ENCODE measurements at places on chromosomes 5 and 9.

GRCh38 chr9:138112090-138112748 is 234.6 kb downstream of the CACNA1B start:
- no peak for DNase-seq

- DNase-seq = no peak
Measured at GRCh38 chr5:11584017-11584416, 320.2 kb downstream of the CTNND2 start.

- no peak for DNase-seq
Measured at GRCh38 chr5:160831801-160832200, 20.2 kb downstream of the ATP10B start.

- no peak for DNase-seq
Measured at GRCh38 chr9:95684516-95684915, 167.7 kb upstream of the PTCH1 start.

DNA sequence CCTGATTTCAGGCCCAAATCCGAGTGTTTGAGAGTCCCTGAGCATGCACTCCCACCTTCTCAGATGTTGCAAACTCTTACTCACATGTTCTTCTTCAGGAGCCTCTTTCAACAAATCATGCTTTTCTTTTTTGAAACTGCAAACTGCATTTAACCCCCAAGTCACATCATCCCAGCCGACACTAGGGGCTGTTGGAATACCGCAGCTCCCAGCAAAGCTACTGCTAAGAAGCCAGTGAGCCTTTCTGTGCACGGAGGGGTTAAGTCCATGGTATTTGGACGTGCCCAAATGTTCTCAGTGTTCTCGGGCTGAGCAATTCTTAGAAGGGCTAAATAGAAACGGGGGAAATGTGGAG is 282.9 kb downstream of the NFIB start:
- DNase-seq = no peak

- no peak for DNase-seq
Measured at GRCh38 chr5:26572480-26572879, 465.9 kb downstream of the CDH9 start.

DNA sequence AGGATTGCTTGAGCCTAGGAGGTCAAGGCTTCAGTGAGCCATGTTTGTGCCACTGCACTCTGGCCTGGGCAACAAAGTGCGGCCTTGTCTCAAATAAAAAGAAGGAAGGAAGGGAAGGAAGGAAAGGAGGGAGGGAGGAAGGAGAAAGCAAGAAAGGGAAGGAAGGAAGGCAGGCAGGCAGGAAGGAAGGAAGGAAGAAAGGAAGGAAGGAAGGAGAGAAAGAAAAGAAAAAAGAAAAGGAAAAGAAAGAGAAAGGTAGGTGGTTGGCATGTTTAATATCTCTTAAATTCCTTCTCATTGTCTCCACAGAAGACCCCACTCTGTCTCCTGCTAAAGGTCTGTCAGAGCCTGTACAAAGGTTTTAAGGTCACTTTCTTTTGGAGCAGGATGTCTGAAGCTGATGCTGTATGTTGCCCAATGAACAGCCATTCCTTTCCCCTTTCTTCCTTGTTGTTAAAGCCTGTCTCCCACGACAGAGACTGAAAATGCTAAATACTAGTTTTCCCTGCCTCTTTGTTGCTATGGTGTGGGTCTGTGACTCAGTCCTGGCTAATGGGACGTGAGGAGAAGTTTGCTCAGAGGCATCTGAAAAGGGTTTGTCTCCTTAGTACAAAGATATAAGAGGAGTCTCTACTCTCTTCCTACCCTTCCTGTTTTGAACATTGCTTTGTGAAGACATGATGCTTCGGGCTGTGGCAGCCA is 213.3 kb downstream of the PCSK1 start:
- DNase-seq = no peak

- DNase-seq = no peak
Measured at GRCh38 chr9:71741926-71742648, 26.2 kb downstream of the CEMIP2 start.

GRCh38 chr5:103847060-103847459 is 284.5 kb upstream of the NUDT12 start:
- no peak for DNase-seq

- no peak for DNase-seq
Measured at GRCh38 chr5:1659100-1659981, 135.6 kb upstream of the LPCAT1 start.

- DNase-seq = no peak
Measured at GRCh38 chr5:153256-153655, 38.0 kb upstream of the LRRC14B start.

GRCh38 chr5:108655750-108656450 is 91.8 kb upstream of the FER start:
- DNase-seq = no peak

- DNase-seq = no peak
Measured at GRCh38 chr9:125867751-125868415, 120.7 kb downstream of the PBX3 start.

DNA sequence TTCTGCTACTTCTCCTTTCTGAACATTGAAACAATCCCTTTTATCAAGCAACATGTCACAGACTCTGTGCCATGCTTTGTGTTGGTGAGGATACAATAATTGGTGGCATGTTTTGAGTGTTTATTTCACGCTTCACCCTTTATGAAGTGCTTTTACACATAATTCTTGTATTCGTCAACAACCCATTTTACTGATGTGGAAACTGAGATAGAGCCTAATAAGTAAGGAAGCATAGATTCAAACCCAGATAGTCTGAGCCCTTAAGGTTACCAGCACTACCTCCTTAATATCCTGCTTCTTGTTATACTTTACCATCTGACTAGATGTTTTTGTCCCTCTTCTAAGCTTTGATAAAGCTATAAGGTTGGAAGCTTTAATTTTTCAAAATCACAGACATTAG is 49.3 kb upstream of the TTC23L start:
- no peak for DNase-seq

GRCh38 chr5:2739360-2740050 is 12.0 kb downstream of the IRX2 start:
- DNase-seq = no peak

- DNase-seq = no peak
Measured at GRCh38 chr5:17309462-17309861, 92.0 kb downstream of the BASP1 start.

- DNase-seq = no peak
Measured at GRCh38 chr9:128033609-128034008, 33.5 kb downstream of the NAIF1 start.

- DNase-seq = no peak
Measured at GRCh38 chr5:137346281-137346680, 152.8 kb downstream of the SPOCK1 start.

- peak; percentile 89 for DNase-seq
Measured at GRCh38 chr9:129885670-129886106, 50.4 kb downstream of the USP20 start.

DNA sequence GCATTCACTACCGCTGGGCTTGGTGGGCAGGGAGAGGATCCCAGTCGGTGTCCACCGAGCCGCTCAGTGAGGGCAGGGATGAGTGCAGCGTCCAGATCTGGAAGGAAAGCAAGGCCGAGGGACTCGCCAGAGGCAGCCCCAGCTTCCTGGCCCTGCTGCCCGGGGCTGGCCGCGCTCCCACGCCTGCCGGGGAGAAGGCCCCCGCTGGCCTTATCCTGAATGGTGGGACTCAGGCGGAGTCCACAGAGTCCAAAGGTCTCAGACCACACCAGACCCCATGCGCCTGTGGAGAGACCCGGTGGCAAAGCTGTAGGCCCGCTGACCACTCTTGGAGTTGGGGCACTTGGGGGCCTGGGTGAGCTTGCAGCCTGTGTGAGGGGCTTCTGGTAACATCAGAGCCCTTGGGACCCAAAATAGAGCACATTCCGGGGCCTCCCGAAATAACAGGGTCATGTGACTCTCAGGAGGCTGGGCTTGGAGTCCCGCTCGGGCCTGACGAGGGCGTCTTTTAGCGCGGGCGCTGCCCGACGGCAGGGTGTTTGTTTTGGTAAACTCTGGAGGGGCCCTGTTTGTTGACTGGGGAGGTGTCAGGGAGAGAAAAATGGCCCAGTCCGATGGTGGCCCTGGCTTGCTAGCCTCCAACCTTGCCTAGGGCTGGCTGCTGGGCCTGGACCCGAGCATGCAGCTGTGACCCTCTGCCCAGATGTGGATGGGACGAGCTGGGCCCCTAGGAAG is 2.8 kb downstream of the RXRA start:
- DNase-seq = no peak

- no peak for DNase-seq
Measured at GRCh38 chr5:36897616-36898015, 21.0 kb downstream of the NIPBL start.

GRCh38 chr5:96024683-96025475 is 63.2 kb upstream of the ELL2 start:
- DNase-seq = no peak

DNA sequence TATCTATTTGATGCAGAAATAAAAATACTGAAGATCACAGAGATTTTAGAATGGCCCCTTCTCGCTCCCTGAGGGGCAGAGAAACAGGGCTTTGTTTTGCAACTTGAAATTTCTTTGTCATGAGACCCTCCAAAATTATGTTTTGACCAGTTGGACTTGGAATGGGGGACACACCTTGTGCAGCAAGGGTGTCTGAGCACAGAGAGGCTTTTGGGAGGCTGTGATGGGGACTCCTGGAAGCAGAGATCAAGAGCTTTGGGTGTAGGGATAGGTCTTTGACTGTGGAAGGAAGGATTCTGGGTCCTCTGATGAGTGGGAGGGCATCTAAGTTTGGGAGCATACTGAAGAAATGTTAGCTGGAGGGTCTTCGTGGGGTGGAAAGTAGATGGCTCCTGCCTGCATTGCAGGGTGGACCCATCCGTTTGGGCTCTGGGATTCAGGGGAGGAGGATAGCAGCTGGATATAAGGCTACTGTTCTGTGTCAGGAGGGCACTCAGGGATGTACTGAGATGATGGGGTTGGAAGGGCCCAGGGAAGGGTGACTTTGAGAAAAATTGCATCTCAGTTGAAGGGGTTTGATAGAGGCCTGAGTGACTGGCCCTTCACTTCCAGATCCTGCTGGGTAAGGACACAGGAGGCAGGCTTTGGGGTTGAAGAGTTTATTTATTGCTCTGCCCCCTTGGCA is 1.8 kb upstream of the MYORG start:
- no peak for DNase-seq

DNA sequence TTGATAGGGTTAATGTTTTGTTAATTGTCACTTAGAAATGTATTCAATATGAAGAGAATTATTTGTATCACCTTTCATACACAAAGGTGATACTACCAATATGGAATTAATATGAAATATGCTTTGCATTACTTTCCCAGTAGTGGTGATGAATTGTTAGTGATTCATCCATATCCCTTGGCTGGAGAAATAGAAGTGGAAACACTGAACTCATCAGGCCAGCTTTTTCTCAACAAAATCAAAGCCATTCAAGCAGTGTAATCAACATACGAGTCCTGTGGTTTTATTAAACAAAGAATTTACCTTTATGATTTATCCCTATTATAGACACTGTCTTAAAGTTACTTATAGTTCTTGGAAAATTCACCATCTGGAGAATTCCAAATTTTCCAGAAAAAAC is 264.0 kb upstream of the MEF2C start:
- no peak for DNase-seq

DNA sequence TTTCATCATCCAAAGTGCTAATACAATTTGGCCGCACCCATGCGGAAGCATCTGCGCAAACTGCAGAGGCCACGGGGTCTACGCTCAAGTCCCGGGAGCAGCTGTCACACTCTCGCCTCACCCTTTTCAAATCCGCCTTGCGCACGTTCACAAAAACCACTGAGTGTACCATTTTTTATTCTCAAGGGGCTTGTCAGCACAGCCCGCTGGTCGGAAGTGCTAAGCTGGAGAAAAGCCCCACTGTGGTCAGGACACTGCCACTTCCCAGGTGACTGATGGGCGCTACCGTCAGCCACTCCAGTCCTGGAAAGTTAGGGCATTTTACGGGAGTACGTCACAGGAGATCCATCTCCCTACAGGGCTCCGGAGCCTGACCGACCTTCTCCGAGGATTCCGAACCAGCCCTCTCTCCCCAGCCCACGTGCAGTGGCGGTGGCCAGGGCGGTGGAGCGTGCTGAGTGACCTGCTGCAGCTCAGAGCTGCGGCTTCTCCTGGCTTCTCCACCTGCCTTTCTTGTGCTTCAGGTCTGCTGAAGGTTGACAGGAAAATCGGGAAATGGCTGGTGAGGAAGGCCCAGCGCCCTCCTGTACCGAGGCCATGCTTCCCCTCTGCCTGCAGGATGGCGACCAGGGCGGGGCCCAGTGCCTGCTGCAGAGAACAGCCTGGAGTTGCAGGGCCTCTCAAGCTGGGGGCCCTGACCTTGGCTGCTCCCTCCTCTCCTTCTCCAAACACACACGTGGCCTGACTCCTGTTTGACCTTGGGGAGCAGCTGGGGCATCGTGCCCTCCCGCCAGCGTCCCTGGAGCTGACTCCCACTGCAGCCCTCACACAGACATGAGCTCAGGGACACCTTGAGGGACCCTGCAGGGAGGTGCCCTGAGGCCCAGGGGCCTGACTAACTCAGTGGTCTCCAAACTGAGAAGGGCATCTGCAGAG is 14.3 kb downstream of the RASGEF1C start:
- no peak for DNase-seq

DNA sequence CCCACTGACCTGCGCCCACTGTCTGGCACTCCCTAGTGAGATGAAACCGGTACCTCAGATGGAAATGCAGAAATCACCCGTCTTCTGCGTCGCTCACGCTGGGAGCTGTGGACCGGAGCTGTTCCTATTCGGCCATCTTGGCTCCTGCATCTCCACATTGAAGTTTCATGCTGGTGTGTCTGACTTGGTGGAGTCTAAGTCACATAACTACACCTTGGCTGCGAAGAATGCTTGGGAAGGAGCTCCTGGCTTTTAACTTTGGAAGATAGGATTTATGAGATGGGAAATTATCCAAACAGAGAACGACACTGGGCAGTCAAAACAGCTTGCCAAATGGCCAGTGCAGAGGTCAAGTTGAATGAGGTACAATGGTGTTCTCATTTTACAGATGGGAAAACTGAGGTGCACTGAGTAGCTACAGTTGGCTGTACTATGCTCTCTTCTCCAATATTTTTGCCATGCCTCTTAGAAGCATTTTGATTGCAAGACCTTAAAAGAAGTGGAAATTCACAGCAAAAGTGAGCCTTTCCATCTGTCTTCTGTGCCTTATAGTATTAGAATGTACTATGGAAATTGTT is 36.7 kb downstream of the CCDC192 start:
- DNase-seq = no peak

GRCh38 chr9:29769019-29769418 is 2195.7 kb upstream of the C9orf72 start:
- DNase-seq = no peak

DNA sequence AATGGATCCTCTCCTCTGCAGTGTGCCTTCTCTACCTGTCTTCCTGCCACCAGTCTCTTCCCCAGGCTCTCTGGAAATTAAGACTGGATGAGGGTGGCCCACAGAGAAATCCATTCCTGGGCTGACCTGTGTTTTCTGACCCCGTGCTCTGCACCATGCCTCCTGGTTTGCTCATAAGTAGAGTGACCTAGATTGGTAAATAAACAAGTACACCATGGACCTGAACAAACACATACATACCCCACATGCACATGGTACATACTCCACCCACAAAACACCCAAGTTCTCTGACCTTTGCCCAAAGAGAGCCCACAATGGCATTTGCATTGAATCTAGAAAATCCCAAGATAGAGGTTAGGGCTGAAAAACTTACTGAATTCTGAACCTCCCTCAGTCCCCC is 77.5 kb upstream of the PLPP6 start:
- DNase-seq = no peak

- no peak for DNase-seq
Measured at GRCh38 chr9:73577848-73578247, 426.2 kb downstream of the ANXA1 start.

GRCh38 chr9:112021742-112022141 is 125.1 kb downstream of the UGCG start:
- DNase-seq = no peak

GRCh38 chr5:100232736-100233135 is 302.4 kb upstream of the FAM174A start:
- DNase-seq = no peak
